Sigmoid colon (tissue), 7 donors: ENCODE measurements at places on chromosomes 11 and 22.

- no peak for DNase-seq
Observed at GRCh38 chr22:32804531-32805360, 3.2 kb downstream of the TIMP3 start.

- DNase-seq = no peak
Observed at GRCh38 chr22:41597635-41597953, 8.0 kb upstream of the PMM1 start.

- DNase-seq = no peak
Observed at GRCh38 chr11:111162305-111162704, 83.2 kb upstream of the POU2AF2 start.

DNA sequence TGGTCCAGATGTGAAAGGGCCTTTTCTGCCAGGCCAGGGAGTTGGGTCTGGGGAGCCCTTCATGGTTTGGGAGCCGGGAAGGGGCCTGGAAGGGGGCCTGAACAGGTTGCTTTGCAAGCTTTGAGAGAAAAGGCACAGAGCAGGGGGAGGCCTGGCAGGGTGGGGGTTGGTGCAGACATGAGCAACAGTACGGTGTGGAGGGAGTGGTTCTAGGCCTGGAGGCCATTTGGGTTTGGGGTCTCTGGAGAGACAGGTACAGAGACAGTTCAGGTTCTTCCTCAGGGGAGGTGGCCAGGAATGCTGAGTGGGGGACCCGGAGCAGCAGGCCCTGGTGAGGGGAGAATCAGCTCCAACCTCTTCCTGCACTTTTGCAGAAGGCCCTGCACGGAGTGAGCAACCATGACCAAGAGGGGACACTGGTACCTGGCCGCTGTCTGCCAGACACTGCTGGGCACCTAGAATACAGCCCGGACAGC is 1.4 kb downstream of the KDELR3 start:
- no peak for DNase-seq

GRCh38 chr11:123762422-123762821 is 8.1 kb upstream of the OR6X1 start:
- no peak for DNase-seq

GRCh38 chr11:9982127-9982795 is 311.8 kb downstream of the SBF2 start:
- no peak for DNase-seq

GRCh38 chr11:129766898-129767604 is 48.6 kb upstream of the TMEM45B start:
- DNase-seq = no peak

- DNase-seq = no peak
Observed at GRCh38 chr11:126189109-126189929, 22.1 kb downstream of the RPUSD4 start.

DNA sequence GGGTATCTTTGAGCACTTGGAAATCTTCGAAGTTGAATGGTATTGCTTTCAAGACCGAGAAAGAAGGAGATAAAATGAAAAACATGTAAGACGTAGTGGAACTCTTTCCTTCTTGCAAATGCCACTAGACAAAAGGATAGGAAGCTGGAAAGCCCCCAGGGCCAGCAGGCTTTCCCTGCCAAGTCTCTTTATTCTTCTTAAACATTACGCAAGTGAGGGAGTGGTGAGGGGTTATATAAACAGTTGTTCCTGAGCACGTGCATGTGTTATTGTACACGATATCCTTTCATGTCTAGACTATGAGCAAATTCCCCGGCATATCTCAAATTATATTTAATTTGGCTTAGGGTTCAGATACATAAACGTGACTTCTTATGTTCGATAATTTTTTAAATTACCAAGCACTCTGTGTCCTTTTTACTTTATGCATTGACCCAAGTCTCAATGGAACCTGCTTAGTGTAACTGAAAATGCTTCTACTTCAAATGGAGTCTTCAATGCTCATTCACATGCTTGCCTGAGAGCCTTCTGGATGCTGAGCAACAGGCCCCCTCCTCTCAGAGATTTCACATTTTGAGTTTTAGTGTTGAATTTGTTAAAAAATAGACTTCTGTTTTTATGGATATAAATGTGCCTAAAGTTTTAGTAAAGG is 59.0 kb downstream of the PPP2R1B start:
- peak; percentile 87 for DNase-seq

DNA sequence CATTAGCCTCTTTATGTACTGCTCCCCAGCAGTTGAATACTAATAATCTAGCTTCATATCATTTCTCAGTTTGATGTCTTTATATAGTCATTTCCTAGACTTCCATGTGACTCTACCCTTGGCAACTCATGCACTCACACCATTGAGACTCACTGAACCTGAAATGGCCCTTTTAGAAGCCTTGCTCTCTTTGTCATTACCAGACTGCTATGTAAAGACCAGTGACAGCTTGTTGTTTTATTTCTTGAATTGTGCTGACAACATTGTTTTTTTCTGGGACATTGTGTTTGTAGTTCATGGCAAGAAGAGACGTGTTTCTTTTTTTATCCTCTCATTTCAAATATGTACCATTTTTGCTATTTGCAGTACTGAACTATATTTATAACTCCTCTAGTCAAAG is 256.5 kb downstream of the CNTN5 start:
- no peak for DNase-seq

GRCh38 chr11:8327761-8328192 is 64.1 kb upstream of the LMO1 start:
- no peak for DNase-seq

GRCh38 chr11:59102259-59102765 is 4.7 kb upstream of the FAM111B start:
- DNase-seq = peak; percentile 69

DNA sequence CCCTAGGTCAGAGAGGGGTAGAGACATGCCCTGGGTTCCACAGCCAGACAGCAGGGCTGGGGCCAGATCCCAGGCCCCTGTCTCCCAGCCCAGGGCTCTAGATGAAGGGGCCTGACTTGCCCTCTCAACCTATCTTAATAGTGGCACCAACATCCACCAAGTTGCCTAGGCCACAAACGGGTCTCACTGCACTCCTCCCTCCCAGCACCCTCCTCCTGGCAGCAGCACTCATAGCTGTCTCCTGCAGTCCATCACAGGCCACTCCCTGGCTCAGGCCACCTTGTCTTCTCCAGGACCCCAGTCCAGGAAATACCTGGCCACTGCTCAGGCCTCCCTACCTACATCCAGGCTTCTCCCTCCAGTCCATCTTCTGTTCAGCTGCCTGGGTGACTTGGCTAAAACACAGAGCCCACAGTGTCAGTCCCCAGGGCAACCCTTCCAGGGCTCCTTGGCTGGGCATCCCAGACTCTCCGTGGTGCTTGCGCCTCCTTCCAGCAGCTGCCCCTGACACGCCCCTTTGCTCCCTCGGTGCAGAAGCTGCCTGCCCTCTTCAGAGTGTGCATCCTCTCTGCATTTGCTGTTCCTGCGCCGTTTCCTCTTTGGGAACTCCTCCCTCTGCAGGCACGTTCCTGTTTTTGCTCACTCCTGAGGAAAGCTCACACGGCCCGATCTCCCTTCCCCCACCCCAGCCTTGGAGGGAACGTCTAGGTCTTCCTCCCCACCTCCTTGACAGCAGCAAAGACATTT is 40.5 kb downstream of the LRRC32 start:
- DNase-seq = peak; percentile 89

GRCh38 chr22:37133304-37134018 is 16.3 kb downstream of the IL2RB start:
- no peak for DNase-seq

DNA sequence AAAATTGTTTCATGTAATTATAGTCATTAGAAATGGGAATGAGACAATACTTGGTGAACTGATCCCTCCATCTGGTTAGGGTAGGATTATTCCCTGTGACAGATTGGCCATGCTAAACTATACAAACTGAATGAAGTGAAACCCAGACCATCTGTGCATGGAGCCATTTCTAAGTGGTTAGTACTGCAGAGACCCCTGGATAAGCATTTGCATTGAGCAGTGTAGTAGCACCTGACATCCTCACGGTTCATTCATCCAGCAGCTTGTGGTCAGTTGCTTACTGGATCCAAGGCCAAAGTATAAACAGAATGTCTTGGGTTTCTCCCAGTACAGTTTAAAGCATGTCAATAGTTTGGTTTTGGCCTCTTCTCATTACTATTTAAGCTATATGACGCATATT is 93.8 kb upstream of the ARHGAP42 start:
- no peak for DNase-seq

GRCh38 chr11:130068546-130068985 is 1.1 kb upstream of the APLP2 start:
- no peak for DNase-seq

DNA sequence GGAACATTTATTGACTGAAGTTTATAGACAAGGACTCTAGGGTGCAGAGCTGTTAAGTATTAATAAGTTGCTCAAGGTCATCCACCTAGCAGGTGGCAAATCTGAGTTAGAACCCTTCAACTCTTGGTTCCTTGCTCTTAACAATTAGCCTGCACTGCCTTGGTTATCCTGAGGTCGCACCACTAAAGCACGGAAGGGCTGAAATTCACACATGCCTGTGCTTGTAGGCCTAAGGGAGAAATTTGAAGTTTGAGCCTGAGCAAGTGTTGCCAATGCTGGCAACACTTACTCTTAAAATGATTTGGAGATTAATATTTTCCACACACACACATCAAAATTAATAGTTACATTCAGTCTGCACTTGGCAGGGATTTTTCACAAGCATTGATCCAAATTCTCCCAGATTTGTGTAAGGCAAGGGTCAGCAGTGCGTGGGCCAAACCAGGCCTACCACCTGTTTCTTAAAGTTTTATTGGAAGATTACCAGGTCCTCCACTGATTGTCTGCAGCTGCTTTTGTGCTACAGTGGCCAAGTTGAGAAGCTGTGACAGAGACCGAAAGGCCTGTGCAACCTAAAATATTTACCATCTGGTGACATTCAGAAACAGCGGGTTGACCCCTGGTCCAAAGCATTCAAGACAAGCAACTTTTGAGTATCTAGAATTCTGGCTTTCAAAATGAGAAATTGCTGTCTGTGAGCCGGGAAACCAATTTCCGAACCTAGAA is 16.3 kb downstream of the APOL5 start:
- DNase-seq = no peak

- no peak for DNase-seq
Observed at GRCh38 chr11:7890417-7891172, 40.5 kb downstream of the OR10A6 start.

DNA sequence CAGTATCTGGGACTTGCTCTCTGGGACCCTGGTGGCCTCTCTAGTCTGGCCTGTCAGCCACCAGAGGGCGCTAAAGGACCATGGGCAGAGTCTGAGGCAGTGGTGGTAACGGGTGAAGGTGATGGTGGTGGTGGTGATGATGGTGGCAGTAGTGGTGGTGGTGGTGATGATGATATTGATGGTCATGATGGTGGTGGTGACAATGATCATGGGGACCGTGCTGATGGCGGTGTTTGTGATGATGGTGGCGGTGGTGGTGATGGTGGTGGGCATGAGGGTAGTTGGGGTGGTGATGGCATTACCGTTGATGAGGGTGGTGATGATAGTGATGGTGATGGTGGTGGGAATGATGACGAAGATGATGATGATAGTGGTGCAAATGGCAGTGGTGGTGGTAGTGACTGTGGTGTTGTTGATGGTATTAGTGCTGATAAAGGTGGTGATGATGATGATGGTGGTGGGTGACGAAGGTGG is 16.0 kb downstream of the TRPM5 start:
- no peak for DNase-seq

- no peak for DNase-seq
Observed at GRCh38 chr11:89498845-89499448, 7.8 kb upstream of the NOX4 start.

- no peak for DNase-seq
Observed at GRCh38 chr22:33022231-33022630, 36.0 kb downstream of the SYN3 start.

GRCh38 chr11:81870815-81871214 is 862.8 kb downstream of the FAM181B start:
- no peak for DNase-seq

GRCh38 chr22:24937114-24937513 is 9.4 kb downstream of the LHFPL7 start:
- no peak for DNase-seq

- DNase-seq = peak; percentile 59
Observed at GRCh38 chr11:66727282-66728037, 1.6 kb downstream of the SPTBN2 start.

DNA sequence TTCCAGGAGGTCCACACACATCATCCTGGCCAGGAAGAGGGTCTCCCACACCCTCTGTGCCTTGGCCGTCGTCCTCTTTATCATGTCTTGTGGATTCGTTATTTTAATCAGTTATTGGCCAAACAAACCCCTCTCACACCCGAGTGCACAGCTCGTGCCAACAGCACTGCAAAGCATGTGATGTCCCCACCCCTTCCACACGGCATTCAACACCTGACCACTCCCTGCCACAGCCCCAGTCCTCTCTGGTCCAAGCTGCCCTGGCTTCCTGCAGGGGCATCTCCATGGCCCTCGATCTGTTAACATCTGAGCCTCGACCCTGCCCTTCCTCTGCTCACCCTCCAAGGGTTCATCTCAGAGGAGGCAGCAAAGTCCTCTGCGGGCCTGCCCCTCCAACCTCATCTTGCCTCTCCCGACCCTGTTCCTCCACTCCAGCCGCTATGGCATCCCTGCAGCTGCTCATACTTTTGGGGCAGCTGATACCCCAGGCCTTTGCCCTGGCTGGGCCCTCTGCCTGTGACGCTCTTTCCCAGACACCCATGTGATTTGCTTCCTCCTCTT is 14.0 kb downstream of the MYEOV start:
- peak; percentile 44 for DNase-seq

DNA sequence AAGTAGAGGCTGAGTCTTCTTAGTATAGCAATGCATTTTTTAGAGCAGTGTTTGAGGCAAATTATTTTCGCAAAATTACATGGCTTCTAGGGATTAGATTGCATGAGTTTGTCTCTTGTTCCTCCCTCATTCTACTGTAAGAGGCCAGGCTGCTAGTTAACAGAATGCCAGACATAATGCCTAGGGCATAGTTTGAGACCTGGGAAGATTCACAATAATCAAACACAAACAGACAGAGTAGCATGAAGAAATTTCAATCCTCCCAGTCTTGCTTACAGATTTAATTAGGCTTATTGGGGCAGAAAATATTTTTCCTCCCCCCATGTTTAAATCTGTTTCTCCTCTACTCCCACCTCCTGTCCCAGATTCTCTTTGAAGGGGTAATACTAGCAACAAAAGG is 48.3 kb downstream of the ARHGEF12 start:
- DNase-seq = no peak

DNA sequence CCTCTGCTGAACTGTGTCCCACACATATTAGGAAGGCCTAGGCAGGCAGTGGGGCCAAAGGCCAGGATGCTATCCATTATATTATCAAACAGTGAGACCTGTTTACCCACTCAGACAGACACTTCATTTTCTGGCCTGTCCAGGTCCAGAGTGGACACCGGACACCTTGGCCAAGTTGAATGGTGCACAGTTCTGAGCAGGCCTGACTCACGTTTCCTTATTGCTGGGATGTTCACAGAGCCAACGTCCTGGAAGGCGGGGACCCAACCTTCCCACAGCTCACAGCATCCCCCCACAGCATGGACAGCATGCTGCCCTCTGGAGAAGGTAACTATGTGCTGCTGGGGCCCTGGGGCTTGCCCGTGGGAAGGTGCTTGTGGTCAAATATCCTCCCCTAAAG is 86.6 kb downstream of the BTBD10 start:
- DNase-seq = no peak
